Renal cortical epithelial cell (primary cell): ENCODE measurements at places on chromosomes 4 and X. TPM values are rescaled to one million over a fixed set of nuclear protein-coding genes. Genes with fewer than 3 reads are reported as not detected.

DNA sequence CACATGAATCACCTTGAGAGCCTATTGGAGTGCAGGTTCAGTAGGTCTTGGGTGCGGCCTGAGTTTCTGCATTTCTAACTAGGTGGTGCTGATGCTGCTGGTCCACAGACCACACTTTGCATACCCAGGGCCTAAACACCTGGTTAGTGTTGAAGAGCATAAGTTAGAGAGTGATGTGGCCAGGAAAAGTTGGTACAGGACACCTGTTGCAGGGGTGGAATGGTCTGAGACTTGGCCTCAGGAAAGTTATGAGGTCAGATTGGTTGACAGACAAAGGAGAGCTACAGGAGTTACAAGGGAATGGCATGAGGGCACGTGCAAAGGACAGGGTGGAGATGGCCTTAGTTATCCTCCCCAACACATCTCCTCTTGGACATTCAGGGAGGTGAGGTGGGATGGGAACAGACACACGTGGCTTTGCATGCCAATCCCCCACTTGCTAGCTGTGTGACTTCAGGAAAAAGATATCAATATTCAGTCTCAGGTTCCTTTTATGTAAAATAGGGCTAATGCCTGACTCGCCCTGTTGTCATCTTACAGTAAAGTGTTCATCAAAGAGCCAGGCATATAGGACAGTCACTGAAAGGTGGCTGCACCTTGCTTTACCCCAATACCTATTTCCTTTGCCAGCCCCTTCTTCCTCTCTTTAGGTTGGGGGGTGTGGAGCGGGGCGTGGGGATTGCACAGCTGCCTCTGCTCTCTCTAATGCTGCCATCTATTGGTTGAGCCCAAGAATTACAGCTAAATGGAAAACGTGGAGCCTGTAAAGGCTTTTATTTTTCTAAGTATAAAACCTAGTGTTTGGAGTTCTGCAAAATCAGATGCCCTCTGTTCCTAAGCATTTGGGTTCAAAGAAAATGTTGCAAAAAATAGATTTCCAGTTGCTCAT is 47.5 kb downstream of the ATG4A start:
- DNase-seq: no peak

- no peak for DNase-seq
Observed at GRCh38 chrX:15812192-15812938, 22.1 kb downstream of the ZRSR2 start.

PGM2 gene
- 37.4 and 59.2 TPM in 2 replicates for total RNA-seq

CFAP299 gene
- 0.25 and 1.6 TPM in 2 replicates for total RNA-seq

GRCh38 chrX:129360175-129360574 is 163.1 kb downstream of the SMARCA1 start:
- peak; percentile 20 for DNase-seq

DNA sequence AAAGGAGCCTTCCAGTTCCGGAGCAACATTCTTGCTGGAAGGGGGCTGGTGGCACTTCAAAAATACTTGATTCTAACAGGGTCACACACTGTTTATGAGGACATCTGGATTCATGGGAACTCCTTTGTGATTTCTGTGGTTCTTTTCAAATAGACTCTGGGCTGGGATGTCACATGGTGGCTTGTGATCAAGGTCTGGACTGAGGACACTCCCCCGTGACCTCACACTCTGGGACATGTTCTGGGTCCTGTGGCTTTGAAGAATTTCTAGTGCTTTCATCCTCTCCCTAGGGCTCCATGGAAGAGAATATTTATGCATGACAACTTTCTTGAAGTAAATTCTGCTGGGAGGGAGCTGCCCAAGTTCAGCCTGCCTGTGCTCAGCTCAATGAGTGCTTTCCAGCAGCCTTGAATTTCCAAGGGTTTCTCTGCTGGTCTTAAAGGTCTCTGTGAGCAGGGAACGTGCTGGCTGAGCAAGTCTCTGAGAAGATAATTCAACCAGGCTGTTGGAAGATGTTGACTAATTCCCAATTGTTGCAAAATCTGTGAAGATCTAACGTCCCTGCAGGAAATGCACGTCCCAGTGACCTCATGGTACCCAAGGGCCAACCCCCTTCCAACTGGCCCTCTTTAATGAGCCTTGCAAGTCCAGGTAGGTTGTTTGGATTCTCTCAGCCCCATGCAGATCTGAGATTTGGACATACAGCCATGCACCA is 36.3 kb downstream of the GPR143 start:
- DNase-seq: no peak

- peak; percentile 13 for DNase-seq
Observed at GRCh38 chr4:65968831-65969558, 298.7 kb upstream of the EPHA5 start.

HTN1 gene
- not detected in 2 replicates for total RNA-seq
